Muscle of leg (tissue), 16 donors: ENCODE measurements at places on chromosomes 6 and 20. TPM values are rescaled to one million over a fixed set of nuclear protein-coding genes. Genes with fewer than 3 reads are reported as not detected.

The EYS gene
- total RNA-seq = 1.1 TPM

The OR2H1 gene
- total RNA-seq = not detected

The OPRM1 gene
- total RNA-seq = not detected

The XKR7 gene
- total RNA-seq = 0.04 TPM

The FOXC1 gene
- total RNA-seq = 1.2 TPM

GRCh38 chr6:80015839-80016435 lies 11.5 kb downstream of the TTK start:
- peaks cover 5% of the 10 kb centered on the region for H3K36me3 ChIP-seq
- H3K27me3 ChIP-seq = no peaks in the 10 kb centered on the region
- H3K27ac ChIP-seq = no peak overlapping the region
- no peak for DNase-seq
- no peaks in the 10 kb centered on the region for H3K4me1 ChIP-seq
- no peak overlapping the region for H3K4me3 ChIP-seq

DNA sequence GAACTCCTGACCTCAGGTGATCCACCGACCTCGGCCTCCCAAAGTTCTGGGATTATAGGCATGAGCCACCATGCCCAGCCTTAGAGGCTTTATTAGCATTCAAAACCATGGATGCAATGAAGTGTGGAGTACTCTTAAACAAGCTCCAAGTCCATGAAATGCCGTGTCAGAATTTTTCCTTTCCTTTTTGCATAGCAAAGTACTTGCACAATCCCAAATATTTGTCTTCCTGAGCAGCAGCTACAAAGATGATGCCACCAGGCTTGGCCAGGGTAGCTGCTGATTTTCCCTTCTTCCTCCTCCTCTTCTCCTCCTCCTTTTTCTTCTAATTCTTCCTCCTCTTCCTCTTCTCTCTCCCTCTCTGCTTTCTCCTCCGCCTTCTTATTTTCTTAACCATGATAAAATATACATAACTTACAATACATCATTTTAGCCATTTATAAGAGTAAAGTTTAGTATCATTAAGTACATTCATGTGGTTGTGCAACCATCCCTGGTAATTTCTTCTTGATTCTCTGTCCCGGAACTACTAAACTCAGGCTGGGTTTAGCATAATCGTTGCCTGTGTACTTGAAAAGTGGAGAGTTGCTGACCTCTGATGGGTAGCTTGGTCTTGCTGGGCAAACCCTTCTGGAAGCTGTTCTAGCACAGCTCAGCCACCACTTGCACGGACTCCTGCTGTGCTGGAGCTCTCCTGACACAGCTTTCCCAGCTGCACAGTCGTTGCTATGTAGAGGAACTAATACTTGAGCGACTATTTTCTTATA lies 20.3 kb downstream of the MUCL3 start:
- no peak overlapping the region for H3K4me3 ChIP-seq
- DNase-seq = no peak
- peaks cover under 1% of the 10 kb centered on the region for H3K4me1 ChIP-seq
- no peaks in the 10 kb centered on the region for H3K36me3 ChIP-seq
- peaks cover 20% of the 10 kb centered on the region for H3K27me3 ChIP-seq

DNA sequence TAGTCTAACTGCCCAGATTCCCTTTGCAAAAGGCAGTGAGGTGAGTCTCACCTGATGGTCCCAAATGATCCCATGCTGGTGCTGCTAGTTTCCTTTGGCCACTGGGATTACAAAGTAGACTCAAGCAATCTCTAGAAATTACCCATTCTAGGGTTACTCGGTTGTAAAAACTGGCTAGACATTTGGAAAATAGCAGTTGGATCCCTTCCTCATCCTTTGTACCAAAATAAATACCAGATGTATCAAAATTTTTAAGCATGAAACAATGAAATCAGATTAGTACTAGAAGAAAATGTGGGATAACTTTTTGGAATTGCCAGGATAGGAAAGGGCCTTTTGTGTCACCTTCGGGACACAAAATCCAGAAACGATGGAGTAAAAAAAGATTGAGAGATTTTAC lies 112.9 kb upstream of the TOP1 start:
- no peak overlapping the region for H3K27ac ChIP-seq
- H3K27me3 ChIP-seq = no peaks in the 10 kb centered on the region
- no peaks in the 10 kb centered on the region for H3K36me3 ChIP-seq
- no peaks in the 10 kb centered on the region for H3K4me1 ChIP-seq
- no peak overlapping the region for H3K4me3 ChIP-seq

DNA sequence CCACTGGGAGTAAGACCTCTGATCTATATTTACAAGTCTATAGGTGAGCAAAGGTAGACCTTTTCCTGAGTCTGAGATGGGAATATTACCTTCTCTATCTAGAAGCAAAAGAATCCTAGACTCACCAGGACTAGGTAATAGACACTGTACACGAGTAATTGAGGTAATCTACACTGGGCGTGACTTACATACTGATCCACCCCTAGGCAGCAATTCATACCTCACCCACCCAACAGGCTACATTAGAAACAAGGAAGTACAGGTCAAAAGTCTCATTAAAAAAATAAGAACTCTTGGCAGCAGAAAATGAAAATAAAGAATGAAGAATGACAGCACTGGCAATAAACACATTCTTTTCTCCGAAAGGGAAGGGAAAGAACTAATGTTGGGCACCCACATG lies 7.6 kb downstream of the CSNK2A1 start:
- no peaks in the 10 kb centered on the region for H3K4me1 ChIP-seq
- H3K27ac ChIP-seq = no peak overlapping the region
- no peak for DNase-seq
- H3K27me3 ChIP-seq = no peaks in the 10 kb centered on the region

DNA sequence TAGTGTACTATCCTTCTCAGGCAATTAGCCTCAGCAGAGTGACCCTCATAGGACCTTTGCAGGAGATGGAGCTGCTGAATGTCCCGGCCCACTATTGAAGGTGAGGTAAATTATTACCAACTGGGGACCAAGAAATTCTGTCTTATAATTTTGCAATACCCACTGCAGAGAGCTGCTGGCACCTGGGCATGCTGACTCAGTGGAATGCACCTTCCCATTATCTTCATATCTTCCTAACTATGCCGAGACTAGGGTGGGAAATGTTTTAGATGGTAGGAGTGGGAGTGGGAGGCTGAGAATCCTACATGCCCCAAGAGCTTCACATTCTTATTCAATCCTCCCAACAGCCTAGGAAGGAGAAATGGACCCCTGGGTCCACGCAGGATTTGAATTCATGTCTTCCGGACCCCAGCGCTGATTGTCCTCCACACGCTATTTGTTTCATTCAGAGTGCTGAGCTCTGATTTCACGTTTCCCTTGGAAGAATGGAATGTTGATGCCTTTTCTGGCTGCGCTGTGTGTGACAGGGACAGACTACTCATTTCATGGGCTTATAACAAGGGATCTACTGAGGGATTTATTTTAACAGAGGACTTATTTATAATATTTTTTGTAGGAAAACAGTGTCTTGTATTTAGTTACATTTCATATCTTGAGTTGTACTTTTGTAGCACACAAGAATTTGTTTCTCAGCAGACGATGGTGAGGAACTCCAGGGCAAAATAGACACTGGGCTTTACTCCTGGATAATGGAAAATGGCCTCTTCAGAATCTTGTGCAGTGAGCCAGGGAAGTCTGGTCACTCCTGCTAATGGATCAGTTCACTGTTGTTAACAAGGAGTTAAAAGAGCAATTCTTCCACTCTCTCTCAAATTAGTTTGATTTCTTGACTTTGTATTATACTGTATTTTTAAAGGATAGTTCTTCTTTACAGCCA lies 66.4 kb downstream of the FYN start:
- no peak overlapping the region for H3K4me3 ChIP-seq
- no peak overlapping the region for H3K27ac ChIP-seq
- no peaks in the 10 kb centered on the region for H3K27me3 ChIP-seq
- DNase-seq = peak; percentile 55

- H3K4me3 ChIP-seq = no peak overlapping the region
- peaks cover 21% of the 10 kb centered on the region for H3K4me1 ChIP-seq
- DNase-seq = no peak
- H3K27me3 ChIP-seq = peaks cover 3% of the 10 kb centered on the region
These were observed 47.2 kb downstream of the TOX2 start for GRCh38 chr20:43961541-43962471.

DNA sequence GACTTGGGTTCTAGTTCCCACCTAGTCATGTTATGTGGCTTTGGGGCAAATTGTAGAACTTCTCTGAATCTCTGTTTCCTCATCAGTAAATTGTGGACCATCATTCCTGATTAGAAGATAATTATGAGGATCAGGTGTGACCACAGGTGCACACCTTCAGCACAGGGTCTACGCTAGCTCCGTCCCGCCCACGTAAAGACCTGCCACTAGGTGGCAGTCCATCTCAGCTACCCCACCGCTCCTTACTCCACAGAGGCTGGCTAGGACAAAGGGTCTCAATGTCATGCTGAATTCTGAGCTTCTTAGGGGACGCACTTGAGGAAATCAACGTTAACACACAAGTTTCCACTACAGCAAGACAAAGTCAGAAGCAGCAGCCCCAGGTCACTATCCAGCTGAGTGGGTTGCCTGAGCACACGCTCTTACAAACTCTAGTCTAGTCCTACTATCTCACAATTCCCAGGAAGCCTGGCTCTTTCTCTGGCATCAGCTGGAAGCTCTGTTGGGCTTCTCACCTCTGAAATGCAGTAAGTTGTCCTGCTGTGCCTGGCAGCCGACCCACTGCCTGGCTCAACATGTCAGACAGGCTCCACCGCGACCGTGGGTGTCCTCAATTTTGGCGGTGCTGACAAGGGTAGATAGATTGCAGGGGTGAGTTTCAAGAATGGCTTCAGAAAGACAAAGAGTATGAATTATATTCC lies 2.0 kb upstream of the PLCG1 start:
- H3K4me3 ChIP-seq = no peak overlapping the region
- peaks cover 11% of the 10 kb centered on the region for H3K36me3 ChIP-seq
- no peaks in the 10 kb centered on the region for H3K27me3 ChIP-seq
- H3K27ac ChIP-seq = no peak overlapping the region
- DNase-seq = peak; percentile 31

DNA sequence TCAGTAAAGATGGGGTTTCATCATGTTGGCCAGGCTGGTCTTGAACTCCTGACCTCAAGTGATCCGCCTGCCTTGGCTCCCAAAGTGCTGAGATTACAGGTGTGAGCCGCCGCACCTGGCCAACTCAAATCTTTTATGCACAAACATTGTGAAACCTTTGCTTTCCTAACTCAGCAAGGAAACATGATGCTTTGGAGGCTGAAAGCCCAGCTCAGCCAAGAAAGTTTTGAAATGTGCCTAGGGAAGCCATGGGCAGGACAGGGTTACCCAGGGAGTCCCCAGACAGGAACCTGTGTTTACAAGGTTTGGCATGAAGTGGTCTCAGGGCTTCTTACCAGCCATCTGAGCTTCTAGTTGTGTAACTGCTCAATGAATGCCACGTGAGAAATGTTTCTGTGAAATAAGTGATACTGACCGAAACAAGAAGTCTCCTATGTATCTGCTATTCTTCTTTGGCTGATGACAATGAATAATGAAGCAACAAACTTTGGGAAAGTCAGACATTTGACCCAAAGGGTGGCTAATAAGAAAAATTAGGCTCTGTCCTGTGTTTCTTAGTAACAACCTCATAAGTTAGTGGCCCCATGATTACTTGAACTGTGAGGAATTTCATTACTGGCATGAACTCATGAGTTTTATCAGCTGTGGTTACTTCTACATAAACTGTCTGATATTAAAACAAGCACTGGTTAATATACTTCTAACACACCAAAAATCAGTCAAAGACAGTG lies 163.5 kb downstream of the KIF6 start:
- DNase-seq = no peak
- H3K36me3 ChIP-seq = no peaks in the 10 kb centered on the region
- no peak overlapping the region for H3K4me3 ChIP-seq
- H3K27me3 ChIP-seq = no peaks in the 10 kb centered on the region

DNA sequence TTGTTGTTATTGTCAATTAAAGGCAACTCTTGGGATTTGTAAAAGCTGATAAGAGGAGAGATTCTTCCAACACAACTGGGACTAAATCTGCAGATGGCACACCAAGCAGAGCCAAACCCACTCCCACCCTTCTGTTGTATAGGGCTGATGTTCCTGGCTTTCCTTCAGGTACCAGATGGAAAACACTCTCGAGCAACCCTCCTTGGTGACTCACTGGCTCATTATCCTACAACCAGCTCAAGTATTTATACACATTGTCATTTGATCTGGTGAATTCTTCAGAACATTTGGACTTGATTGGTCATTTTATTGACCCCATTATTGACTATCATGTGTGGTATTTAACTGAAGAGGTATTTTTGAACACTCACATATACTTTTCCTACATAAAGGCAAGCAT lies 190.3 kb upstream of the PCSK2 start:
- H3K27me3 ChIP-seq = no peaks in the 10 kb centered on the region
- H3K36me3 ChIP-seq = no peaks in the 10 kb centered on the region
- no peak for DNase-seq
- no peak overlapping the region for H3K4me3 ChIP-seq
- no peak overlapping the region for H3K27ac ChIP-seq
- H3K4me1 ChIP-seq = no peaks in the 10 kb centered on the region

GRCh38 chr6:149129371-149130077 lies 188.0 kb upstream of the TAB2 start:
- no peak overlapping the region for H3K27ac ChIP-seq
- H3K4me3 ChIP-seq = no peak overlapping the region
- no peak for DNase-seq
- H3K27me3 ChIP-seq = no peaks in the 10 kb centered on the region
- H3K36me3 ChIP-seq = no peaks in the 10 kb centered on the region
- H3K4me1 ChIP-seq = no peaks in the 10 kb centered on the region

GRCh38 chr6:72977114-72977513 lies 248.2 kb downstream of the KHDC1L start:
- peak; percentile 14 for DNase-seq
- no peaks in the 10 kb centered on the region for H3K36me3 ChIP-seq
- no peak overlapping the region for H3K27ac ChIP-seq
- H3K27me3 ChIP-seq = no peaks in the 10 kb centered on the region
- no peaks in the 10 kb centered on the region for H3K4me1 ChIP-seq
- no peak overlapping the region for H3K4me3 ChIP-seq

- DNase-seq = no peak
- H3K36me3 ChIP-seq = no peaks in the 10 kb centered on the region
- H3K4me1 ChIP-seq = peaks cover 10% of the 10 kb centered on the region
- H3K27me3 ChIP-seq = no peaks in the 10 kb centered on the region
- peak overlapping the region; percentile 31 for H3K27ac ChIP-seq
These were observed 174.9 kb upstream of the THBS2 start for GRCh38 chr6:169428532-169428931.
